Posterior cingulate gyrus (tissue), 11 donors: ENCODE measurements at places on chromosomes 1 and 21.

GRCh38 chr1:61226791-61227567 is 144.6 kb downstream of the NFIA start:
- DNase-seq, result no peak

- no peak for DNase-seq
Observed at GRCh38 chr1:10340930-10341590, 57.8 kb upstream of the PGD start.

DNA sequence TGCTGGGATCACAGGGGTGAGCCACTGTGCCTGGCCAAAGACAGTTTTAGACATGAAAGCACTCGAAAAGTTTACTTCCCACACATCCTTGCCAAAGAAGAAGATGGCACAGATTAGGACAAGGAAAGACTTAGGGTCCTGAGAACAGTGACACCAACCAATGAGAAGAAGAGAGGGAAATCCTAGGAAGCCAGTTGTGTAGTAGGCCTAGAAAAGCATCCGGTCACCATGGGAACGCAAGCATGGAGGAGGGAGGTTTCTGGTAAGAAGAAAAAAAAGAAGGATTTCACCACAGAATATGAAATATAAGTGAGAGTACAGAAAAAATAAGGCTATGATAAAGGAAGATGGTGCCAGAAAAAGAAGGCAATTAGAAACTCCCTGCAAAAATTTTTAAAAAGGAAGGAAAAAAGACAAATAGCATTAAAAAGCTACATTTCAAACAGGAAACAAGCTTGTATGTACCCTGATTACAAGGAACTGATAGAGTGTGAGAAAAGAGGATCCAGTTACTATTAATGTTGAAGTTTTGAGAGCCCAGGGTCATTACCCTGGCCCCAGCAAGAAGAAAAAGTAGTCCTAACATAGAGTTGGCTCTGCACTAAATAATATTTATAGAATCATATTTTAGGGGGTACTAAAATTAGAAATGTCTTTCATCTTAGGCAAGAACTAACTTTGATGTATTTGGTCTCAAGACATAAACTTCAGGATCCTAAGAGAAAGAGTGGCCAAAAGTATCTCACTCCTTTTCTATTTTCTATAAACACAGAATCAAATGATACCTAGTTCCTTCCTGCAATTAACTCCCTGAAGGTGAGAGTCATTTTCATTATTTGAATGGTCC is 16.1 kb downstream of the DIPK1A start:
- no peak for DNase-seq

DNA sequence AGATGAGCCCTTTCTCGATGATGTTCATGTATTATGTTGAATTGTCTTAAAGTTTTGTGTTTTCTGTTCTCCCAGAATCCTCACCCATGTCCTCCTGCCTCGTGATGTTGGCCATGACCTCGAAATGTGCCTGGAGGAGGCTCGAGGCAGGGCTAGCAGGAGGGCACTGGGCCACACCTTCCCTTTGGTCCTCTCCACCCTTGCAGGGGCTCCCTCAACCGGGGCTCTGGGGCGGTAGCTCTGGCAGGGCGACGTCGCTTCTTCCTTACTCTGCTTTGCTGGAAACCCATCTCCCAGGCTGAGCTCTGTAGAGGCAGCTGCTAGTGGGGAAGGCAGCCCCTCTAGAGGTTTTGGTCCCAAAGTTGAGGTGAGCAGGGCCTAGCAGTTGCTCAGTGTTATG is 14.3 kb downstream of the TFF3 start:
- no peak for DNase-seq

- no peak for DNase-seq
Observed at GRCh38 chr1:200366577-200367253, 43.1 kb downstream of the ZNF281 start.

- DNase-seq, result no peak
Observed at GRCh38 chr1:224592636-224593582, 23.2 kb upstream of the CNIH3 start.

DNA sequence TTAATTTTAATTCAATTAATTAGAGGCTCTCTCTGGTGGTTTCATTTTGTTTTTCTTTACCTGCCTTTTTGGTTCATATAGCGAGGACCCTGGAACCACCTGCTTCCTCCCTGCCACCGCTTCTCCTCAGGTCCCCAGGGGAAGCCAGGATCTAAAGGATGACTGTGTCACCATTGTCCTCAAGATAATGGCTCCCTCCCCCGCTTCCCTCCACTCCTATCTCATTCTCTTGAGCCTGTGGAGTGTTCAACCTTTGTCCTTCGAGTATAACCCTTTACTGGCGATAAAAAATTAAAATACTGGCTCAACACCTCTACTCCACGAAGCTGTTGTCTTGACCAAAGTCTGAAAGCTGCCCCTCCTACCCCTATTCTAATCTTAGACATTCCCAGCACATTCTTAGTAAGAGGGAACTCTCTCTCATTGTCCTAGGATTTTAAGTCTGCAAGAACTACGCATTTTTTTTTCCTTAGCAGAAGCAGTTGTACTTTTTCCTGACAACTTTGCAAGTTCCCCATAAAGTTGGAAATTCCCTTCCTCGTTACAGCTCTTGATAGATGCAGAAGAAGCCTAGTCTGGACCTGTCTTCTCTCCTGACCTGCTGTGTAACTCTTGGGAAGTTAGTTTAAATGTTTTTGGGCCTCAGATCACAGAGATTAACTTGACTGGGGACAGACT is 12.6 kb upstream of the MAPKAPK2 start:
- DNase-seq, result no peak

DNA sequence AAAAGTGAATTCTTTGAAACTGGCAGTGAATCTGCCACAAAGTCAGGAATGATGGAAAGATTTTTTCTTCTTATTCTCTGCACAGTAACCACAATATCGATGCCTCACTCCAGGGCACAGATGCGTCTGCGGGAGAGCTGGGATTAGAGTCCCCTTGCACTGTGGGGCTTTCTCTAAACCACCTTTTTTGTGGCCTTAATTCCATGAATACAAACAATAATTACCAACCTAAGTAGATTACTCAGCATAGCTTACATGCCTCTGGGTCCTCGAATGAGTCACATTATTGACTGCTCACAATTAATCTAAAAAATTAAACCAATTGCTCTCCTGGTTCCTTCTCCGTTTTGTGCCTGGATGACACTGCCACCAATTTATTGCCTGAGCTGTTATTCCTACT is 125.8 kb downstream of the KAZN start:
- no peak for DNase-seq

- peak; percentile 64 for DNase-seq
Observed at GRCh38 chr1:10975567-10976326, 36.7 kb upstream of the TARDBP start.

GRCh38 chr1:94335447-94335846 is 82.7 kb upstream of the ABCD3 start:
- no peak for DNase-seq

DNA sequence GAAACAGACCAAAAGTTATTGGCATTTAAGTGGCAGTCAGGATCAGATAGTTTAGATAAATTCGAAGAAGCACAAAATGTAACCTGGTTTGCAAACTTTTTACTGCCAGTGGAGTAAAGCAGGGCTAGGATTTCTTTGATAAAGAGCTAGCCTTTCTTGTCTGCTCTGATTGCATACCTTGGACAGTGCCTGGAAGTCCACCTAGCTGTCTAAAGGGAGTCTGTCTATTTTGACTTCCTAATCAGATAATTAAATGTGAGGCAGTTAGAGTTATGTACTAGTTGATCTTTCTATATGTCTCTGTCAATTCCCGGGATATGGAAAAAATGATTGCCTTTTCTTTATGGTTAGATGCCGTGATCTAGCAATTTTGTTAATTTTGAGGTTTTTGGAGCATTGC is 4.1 kb downstream of the GPSM2 start:
- no peak for DNase-seq

GRCh38 chr1:226798427-226799411 is 59.6 kb upstream of the ITPKB start:
- no peak for DNase-seq

- no peak for DNase-seq
Observed at GRCh38 chr1:57357462-57357861, 66.4 kb downstream of the DAB1 start.

GRCh38 chr1:9719978-9720722 is 68.6 kb downstream of the PIK3CD start:
- peak; percentile 77 for DNase-seq

- no peak for DNase-seq
Observed at GRCh38 chr21:45590726-45591618, 48.7 kb upstream of the SLC19A1 start.

DNA sequence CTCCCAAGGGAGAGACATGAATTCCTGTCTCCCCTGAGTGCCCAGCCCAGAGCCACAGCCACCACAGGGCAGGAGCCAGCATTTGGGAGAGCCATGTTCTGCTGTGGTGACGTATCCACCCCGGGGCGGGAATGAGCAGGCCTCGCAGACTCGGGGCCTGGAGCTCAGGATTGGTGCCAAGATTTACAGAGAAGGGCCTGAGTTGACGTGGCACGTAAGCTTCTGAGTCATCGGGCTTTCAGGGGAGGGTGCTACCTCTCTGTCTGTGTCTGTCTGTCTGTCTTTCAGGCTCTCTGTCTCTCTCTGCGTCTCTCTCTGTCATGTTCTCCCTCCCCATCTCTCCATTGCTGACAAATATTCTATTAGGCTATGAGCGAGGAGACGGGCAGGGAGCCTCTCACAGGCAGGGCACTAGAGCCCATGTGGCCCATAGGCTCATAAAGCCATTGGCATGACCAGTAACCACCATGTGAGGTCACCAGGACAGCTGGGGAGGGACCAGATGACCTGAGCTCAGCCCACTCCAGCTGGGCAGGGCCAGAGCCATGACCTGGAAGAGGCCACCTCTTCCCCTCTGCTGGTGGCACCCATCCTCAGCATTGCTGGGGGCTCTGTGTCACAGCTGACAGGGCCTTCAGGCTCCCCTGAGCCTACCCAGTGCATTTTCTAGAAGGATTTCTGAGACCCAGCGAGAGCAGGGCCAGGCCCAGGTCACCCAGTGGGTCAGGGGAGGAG is 300.0 kb upstream of the VAMP3 start:
- DNase-seq, result no peak

- no peak for DNase-seq
Observed at GRCh38 chr1:86394416-86394815, 1.7 kb downstream of the ODF2L start.
